ENCODE measurements at places on chromosomes 4 and X. TPM values are rescaled to one million over a fixed set of nuclear protein-coding genes. Genes with fewer than 3 reads are reported as not detected.

The MAGEA2 gene
- not detected for total RNA-seq

The NAT8L gene
- not detected for total RNA-seq

The SERTM2 gene
- total RNA-seq = 0.58 TPM

The SRPK3 gene
- 1.6 TPM for total RNA-seq

The SGMS2 gene
- 11.2 TPM for total RNA-seq

The GIMD1 gene
- not detected for total RNA-seq

The GC gene
- total RNA-seq = 5.5 TPM

The DCAF8L2 gene
- not detected for total RNA-seq

The PCDH10 gene
- 0.29 TPM for total RNA-seq

The FRMD7 gene
- total RNA-seq = not detected

The PCSK1N gene
- total RNA-seq = 25.9 TPM

The NOX1 gene
- total RNA-seq = not detected

The NWD2 gene
- not detected for total RNA-seq

The NUP62CL gene
- total RNA-seq = not detected

The DRD5 gene
- total RNA-seq = not detected

The KIF4A gene
- 2.0 TPM for total RNA-seq

The FAM9B gene
- not detected for total RNA-seq

The VCX gene
- not detected for total RNA-seq

The IL13RA1 gene
- 70.1 TPM for total RNA-seq

The SULT1E1 gene
- total RNA-seq = 3.5 TPM

The KLHL34 gene
- total RNA-seq = not detected

The CFAP99 gene
- total RNA-seq = 0.92 TPM

The CT47A1 gene
- total RNA-seq = not detected

The SLAIN2 gene
- total RNA-seq = 40.9 TPM

The ZFYVE28 gene
- total RNA-seq = 47.2 TPM

The SPINK2 gene
- not detected for total RNA-seq

The MSX1 gene
- not detected for total RNA-seq

The CYP2U1 gene
- total RNA-seq = 0.58 TPM

The RHOXF2 gene
- total RNA-seq = not detected

The HSFX3 gene
- total RNA-seq = not detected

The FAAH2 gene
- total RNA-seq = 2.9 TPM

The GLOD5 gene
- total RNA-seq = not detected

The MEPE gene
- total RNA-seq = not detected

The MOSPD2 gene
- total RNA-seq = 34.1 TPM

The RTL5 gene
- 3.0 TPM for total RNA-seq

The TSPAN7 gene
- 26.1 TPM for total RNA-seq

The HMGN5 gene
- total RNA-seq = 2.9 TPM

The FANCB gene
- 0.45 TPM for total RNA-seq

The TRIM60 gene
- not detected for total RNA-seq

The BMP3 gene
- 2.3 TPM for total RNA-seq

The PTPN13 gene
- total RNA-seq = 2.9 TPM

The PGK1 gene
- total RNA-seq = 58.5 TPM

The CXCL1 gene
- 26.5 TPM for total RNA-seq

The ARFIP1 gene
- 103 TPM for total RNA-seq

The DCHS2 gene
- total RNA-seq = 9.7 TPM

The USP26 gene
- total RNA-seq = not detected

The CNGA1 gene
- 2.8 TPM for total RNA-seq
